ENCODE measurements at places on chromosomes 11 and 22.

- DNase-seq: no peak
These were observed 6.5 kb upstream of the RASD2 start for GRCh38 chr22:35534091-35534490.

- DNase-seq: no peak
These were observed 1.3 kb downstream of the ESAM start for GRCh38 chr11:124760806-124761205.

DNA sequence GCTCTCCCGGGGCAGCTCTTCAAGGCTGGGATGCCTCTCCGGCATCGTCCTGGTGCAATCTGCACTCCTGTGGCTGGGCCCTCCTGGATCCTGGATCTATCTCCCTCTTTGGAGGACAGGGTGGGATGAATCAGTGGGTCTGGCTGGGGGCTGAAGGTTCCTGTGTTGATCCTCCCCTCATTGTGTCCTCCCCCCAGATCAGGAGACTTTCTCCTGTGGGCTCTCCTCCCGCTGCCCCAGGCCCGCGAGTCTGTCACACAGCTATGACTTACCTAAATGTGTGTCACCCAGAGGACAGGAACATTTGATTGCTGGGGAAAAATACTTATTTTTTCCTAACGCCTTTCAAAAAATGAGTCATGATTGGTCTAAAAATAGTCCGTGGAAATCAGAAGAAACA, 106.8 kb upstream of the NECTIN1 start:
- no peak for DNase-seq

DNA sequence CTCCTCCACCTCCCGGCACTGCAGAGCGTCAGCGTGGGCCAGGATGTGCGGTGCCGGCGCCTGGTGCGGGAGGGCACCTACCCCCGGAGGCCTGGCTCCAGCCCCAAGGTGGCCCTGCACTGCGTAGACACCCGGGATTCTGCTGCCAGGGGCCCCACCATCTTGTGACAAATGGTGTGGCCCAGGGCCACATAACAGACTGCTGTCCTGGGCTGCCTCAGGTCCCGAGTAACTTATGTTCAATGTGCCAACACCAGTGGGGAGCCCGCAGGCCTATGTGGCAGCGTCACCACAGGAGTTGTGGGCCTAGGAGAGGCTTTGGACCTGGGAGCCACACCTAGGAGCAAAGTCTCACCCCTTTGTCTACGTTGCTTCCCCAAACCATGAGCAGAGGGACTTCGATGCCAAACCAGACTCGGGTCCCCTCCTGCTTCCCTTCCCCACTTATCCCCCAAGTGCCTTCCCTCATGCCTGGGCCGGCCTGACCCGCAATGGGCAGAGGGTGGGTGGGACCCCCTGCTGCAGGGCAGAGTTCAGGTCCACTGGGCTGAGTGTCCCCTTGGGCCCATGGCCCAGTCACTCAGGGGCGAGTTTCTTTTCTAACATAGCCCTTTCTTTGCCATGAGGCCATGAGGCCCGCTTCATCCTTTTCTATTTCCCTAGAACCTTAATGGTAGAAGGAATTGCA, 13.5 kb downstream of the TSKU start:
- DNase-seq: no peak

GRCh38 chr11:95148406-95148805, 58.8 kb downstream of the ENDOD1 start:
- no peak for DNase-seq

GRCh38 chr11:120985718-120986569, 38.0 kb upstream of the TBCEL start:
- no peak for DNase-seq

DNA sequence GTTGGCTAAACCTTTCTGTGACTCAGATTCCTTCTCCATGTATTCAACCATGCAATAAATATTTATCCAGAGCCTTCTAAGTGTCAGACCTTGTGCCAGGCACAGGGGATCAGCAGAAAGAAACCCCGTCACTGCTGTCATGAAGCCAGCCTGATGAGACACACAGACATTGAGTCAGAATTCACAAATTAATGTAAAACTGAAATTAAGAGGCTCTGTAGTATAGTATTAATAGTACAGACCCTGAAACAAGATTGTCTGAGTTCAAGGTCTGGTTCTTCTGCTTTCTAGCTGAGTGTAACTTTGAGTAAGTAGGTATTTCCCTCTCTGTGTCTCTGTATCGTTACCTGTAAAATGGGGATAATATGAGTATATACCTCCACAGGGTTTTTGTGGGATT, 46.9 kb downstream of the ME3 start:
- DNase-seq: no peak

DNA sequence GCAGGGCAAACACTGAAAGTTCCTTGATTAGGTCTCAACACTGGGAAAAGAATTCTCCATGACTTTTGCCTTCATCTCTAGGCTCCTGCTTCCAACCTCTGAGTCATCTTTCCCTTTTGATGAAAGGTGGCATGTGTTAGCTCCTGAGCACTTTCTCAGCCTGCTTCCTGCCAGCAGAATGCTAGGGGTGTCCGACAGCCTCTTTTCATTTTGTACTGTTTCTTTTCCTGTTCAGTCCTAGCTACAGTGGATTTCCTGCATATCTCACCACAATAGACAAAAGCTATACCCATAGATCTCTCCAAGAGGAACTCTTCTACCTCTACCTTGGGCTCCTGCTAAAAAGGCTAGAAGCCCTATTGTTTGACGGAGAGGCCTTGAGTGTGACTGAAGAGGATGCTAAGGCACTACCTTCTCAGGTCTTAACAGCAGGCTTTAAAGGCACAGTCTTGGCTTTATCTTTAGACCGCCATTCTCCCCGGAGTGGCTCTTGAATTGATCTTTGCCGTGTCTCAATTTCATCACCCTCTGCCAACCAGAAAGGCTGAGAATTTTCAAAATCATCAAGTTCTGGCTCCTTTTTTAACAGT, 145.5 kb downstream of the RBFOX2 start:
- no peak for DNase-seq

DNA sequence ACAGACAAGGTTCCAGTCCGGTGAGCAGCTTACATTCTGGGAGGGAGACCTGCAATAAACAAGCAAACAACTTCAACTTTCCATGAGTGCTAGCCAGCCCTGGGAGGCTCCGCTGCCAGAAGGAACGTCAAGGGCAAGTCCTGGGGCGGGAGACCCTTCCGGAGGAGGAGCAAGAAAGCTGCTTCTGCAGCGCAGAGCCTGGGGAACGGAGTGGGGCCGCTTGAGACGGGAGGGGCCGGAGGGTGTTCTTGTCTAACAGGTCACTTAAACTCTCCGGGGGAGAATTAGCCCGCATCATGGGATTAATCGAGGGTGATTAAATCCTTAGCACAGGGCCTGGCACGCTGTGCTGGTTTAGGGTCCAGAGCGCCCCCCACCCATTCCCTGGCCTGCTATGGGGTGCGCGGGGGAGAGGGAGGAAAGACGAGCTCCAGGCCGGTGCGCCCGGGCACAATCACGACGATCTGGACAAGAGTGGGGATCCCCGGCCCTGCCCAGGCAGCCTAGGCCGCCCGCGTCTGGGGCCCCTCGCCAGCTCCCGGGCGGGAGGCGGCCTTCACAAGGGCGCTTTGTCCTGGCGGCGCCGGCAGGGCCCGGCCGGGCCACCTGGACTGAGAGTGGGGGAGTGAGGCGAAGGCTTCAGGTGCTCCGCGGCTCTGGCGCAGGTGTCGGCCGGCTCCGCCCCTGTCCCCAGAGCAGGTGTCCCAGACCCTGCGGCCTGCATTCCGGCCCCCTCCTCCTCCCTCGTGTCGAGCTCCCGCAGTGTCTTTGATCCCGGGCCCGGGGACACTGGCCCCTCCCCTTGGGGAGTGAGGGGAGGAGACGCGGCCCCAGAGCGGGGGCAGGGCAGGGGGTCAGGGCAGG, 663 bp upstream of the LARGE2 start:
- no peak for DNase-seq

DNA sequence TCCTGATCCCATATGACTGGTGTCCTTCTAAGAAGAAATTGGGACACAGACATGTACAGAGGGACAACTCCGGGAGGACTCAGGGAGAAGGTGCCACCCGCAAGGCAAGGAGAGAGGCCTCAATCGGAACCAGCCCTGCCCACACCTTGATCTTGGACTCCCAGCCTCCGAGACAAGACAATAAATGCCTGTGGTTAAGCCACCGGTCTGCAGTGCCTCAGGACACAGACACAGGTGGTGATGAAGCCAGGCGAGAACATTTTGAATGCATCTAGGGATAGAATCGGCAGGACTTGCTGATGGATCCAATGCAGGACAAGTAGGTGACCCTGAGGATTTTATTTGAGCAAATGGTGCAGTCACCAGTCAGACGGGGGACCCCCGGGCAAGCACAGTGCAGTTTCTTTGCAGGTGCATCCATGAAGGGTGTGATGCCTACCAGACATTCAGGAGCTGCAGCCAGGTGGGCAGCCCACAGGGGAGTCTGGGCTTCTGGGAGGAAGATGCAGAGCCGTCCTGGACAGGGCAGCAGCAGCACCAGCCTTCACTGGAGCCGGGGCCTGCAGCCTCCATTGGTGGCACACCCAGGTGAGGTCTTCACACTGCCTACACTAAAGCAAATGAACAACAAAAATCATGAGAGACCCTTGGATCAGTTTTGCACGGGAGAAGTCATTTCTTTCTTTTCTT, 20.2 kb upstream of the SEPTIN5 start:
- DNase-seq: no peak

DNA sequence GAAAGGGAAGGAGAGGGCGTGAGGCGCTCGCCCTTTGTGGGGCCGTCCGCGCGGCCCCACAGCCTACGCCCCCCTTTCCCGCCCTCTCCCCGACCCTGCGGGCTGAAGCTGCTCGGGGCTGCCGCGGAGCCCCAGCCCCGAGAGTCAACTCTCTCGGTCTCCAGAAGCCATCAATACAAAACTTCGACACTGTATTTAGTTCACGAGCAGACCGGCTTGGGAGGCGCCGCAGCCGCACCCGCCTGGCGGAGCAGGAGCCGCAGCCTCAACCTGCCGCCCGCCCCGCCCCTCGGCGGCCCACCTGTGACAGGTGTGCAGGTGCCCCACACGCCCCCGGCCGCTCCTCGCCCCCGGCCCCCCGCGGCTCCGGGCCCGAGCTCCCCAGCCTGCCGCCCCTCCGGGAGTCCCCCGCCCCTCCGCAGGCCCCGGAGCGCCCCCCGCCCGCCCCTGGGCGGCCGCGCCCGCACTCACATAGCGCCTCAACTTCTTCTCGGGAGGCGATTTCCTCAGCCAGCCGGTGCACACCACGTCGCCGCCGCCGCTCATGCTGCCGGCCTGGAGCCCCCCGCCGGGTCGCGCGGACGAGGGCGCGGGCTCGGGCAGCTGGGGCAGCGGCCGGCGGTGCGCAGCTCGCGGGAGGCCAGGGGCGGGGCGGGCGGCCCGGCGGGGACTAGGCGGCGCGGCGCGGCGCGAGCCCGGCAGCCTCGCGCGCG, at the start of gene GAB2:
Gene GAB2 (minus strand): TSS at position 646 of the 713 bp plus-strand sequence. CDS start 100 bp downstream, at position 546.
- no peak for DNase-seq

- no peak for DNase-seq
These were observed 65.9 kb downstream of the ADAMTS15 start for GRCh38 chr11:130514316-130514715.

DNA sequence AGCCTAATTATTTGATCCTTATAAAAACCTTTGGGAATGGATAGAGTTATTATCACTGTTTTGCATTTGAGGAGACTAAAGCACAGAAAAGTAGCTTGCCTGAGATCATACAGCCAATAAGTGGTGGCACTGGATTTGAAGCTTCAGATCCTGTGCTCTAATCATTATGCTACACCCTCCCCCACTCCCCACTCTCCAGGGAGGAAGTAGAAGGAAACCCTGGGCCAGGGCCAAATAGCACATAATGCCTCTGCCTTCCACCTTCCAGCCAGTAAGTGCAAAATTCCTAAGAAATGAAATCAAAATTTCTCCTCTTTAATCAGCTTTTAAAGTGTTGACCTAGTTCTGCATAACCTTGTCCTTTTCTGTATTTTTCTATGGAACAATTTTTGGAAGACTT, 61.6 kb downstream of the SIK2 start:
- DNase-seq: no peak

- no peak for DNase-seq
These were observed 35.4 kb downstream of the CHRDL2 start for GRCh38 chr11:74695705-74696280.

DNA sequence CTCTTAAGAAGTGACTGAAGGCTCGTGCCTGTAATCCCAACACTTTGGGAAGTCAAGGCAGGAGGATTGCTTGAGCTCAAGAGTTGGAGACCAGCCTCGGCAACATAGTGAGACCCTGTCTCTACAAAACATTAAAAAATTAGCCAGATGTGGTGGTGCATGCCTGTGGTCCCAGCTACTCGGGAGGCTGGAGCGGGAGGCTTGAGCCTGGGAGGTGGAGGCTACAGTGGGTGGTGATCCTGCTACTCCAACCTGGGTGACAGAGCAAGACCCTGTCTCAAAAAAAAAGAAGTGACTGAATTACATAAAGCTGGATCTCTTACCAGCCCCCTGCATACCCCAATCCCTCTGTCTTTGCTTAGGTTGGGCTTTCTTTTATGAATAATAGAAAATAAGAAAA, 58.1 kb downstream of the C22orf31 start:
- no peak for DNase-seq

DNA sequence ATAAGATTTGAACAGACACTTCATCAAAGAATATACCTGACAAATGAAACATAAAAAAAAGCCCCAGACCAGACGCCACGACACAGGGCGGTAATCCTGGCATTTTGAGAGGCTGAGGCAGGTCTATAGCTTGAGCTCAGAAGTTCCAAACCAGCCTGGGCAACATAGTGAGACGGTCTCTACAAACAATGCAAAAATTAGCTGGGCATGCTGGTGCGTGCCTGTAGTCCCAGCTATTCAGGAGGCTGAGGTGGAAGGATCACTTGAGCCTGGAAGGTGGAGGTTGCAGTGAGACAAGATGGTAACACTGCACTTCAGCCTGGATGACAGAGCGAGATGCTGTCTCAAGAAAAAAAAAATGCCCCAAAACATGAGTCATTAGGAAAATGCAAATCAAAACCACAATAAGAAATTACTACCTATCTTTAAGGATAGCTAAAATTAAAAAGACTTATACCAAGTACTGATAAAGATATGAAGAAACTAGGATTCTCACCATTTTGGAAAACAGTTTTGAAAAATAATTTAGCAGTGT, 91.7 kb upstream of the GRAMD1B start:
- DNase-seq: no peak

DNA sequence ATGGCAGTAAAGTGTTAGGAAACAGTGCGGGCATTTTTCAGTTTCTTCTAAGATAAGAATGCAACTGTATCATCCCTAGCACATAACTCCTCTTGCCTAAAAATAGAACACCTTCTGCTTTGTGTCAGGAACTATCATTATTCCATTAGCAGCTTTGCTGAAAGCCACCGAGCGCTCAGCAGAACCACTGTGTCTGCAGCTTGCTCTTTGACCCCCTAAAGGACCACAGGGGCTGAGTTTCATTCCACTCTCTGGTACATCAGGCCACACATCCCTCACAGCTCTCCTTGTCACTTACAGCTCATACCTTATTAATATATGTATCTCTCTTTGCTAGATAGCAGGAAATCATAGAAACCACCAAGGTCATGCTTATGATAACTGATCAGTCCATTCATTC, 360.2 kb downstream of the KCNA4 start:
- no peak for DNase-seq

DNA sequence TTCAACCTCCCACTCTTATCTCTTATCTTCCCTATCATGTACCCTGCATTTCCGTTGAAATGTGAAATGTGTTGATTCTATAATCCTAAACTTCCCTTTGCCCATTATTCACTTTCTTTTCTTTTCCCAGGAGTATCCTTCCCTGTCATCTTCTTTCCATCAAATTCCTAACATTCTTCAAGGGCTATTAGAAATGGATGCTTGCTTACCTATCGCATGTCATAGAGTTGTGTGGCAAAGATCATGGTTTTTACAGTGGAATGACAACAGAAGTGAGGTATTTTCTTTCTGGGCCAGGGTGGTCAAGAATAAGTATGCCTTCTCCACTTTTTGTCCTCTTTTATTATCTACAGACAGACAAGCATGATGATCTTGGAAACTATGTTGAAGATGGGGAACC, 124.4 kb upstream of the SLC5A12 start:
- no peak for DNase-seq
